Right ventricle myocardium inferior (tissue), 1 donor: ENCODE measurements at places on chromosomes 12 and 14. TPM values are rescaled to one million over a fixed set of nuclear protein-coding genes. Genes with fewer than 3 reads are reported as not detected.

REP15 gene
- 8.2 TPM for total RNA-seq

CD163 gene
- 97.5 TPM for total RNA-seq

MAPKAPK5 gene
- total RNA-seq = 26.2 TPM

TMEM179 gene
- total RNA-seq = not detected

CDCA3 gene
- total RNA-seq = 1.2 TPM
